ENCODE measurements at places on chromosomes 12 and 14. TPM values are rescaled to one million over a fixed set of nuclear protein-coding genes. Genes with fewer than 3 reads are reported as not detected.

GRCh38 chr14:22920697-22921096 lies 1.7 kb upstream of the RBM23 start:
- DNase-seq, result no peak
- H3K4me1 ChIP-seq, result peaks cover 19% of the 10 kb centered on the region
- H3K4me3 ChIP-seq, result no peak overlapping the region
- H3K36me3 ChIP-seq, result peaks cover 47% of the 10 kb centered on the region
- H3K27ac ChIP-seq, result no peak overlapping the region

Gene FGF6
- not detected for polyA plus RNA-seq

Gene KNTC1
- 34.0 TPM for polyA plus RNA-seq

GRCh38 chr12:132827763-132828703 lies 636 bp downstream of the GOLGA3 start:
- H3K4me1 ChIP-seq, result peaks cover 16% of the 10 kb centered on the region
- no peaks in the 10 kb centered on the region for H3K27me3 ChIP-seq
- peak overlapping the region; percentile 71 for H3K27ac ChIP-seq
- no peak for DNase-seq

GRCh38 chr14:74491956-74492775 lies 939 bp downstream of the NPC2 start:
- H3K27ac ChIP-seq, result no peak overlapping the region
- H3K4me3 ChIP-seq, result peak overlapping the region; percentile 72
- DNase-seq, result no peak
- H3K36me3 ChIP-seq, result no peaks in the 10 kb centered on the region
- peaks cover 20% of the 10 kb centered on the region for H3K4me1 ChIP-seq
- H3K27me3 ChIP-seq, result peaks cover 15% of the 10 kb centered on the region

DNA sequence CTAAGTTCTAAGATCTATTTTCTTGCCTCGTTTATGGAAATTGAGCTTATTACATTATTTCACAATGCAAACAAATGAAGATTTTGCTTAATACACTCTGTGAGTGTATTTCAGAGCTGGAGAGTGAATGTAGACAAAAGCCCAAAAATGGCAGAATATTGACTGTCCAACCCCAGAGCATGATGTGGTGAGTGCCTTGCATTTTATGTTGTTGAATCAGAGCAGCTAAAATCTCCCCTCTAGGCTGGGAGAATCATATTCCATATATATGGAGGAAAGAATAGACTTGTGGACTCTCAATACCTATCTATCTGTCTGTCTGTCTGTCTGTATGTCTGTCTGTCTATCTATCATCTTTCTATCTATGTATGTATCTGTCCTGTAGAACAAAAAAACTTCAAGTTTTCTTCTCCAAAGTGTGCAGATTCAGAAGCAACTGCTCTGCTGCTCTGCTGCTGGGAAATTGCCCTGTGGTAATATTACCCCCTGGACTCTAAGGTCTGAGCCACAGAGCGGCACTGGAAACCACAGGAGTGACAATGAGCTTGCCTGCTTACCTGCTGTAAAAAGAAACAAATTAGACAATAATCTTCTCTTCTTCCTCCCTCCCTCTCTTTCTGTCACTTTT lies 209.4 kb upstream of the PRICKLE1 start:
- no peaks in the 10 kb centered on the region for H3K4me1 ChIP-seq
- H3K27ac ChIP-seq, result no peak overlapping the region
- no peak for DNase-seq
- H3K36me3 ChIP-seq, result no peaks in the 10 kb centered on the region
- no peaks in the 10 kb centered on the region for H3K27me3 ChIP-seq

Gene CARMIL3
- 0.89 TPM for polyA plus RNA-seq

Gene SCN8A
- 0.21 TPM for polyA plus RNA-seq

DNA sequence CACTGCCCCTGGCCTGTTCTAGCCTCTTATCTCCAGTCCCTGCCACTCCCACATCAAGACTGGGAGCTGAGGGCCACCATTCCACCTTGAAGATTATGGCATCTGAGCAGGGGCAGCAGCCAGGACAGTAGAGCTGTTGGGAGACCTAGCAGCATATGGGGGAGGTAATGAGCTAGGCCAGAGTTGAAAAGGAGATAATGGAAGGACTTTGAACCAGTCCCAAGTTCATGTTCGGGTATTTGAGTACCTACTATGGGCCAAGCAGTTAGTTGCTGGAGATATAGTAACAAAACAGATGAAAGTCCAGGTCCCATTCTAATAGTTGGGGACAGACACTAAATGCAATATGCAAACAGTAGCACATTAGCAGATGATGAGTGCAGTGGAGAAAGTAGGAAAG lies 151.5 kb downstream of the PLXNC1 start:
- no peaks in the 10 kb centered on the region for H3K27me3 ChIP-seq
- no peak overlapping the region for H3K27ac ChIP-seq
- no peak overlapping the region for H3K4me3 ChIP-seq
- no peak for DNase-seq
- H3K36me3 ChIP-seq, result peaks cover 29% of the 10 kb centered on the region
- H3K4me1 ChIP-seq, result no peaks in the 10 kb centered on the region

GRCh38 chr12:57469296-57470164 lies 9.9 kb downstream of the GLI1 start:
- no peak overlapping the region for H3K27ac ChIP-seq
- peaks cover 62% of the 10 kb centered on the region for H3K36me3 ChIP-seq
- no peak for DNase-seq

DNA sequence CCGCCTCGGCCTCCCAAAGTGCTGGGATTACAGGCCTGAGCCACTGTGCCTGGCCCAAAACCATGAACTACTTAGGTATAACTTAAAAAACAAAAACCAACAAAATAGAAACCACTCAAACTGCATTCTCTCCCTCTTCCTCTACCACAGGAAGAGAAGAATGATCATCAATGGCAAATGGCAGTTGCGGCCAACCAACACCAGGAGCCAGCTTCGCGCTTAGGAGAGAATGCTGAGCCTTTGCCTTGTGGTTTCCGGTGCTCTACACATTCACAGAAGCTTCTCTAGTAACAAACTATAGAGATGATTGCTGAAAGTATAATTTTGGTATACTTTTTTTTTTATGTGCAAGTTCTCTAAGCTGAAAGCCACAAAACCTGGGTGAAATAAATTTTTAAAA lies 17.1 kb downstream of the CATSPERB start:
- no peak overlapping the region for H3K27ac ChIP-seq
- H3K27me3 ChIP-seq, result no peaks in the 10 kb centered on the region
- no peak overlapping the region for H3K4me3 ChIP-seq
- H3K36me3 ChIP-seq, result no peaks in the 10 kb centered on the region

Gene MAPKAPK5
- polyA plus RNA-seq, result 18.3 TPM

GRCh38 chr12:46965880-46966279 lies 113.5 kb upstream of the PCED1B start:
- H3K4me3 ChIP-seq, result no peak overlapping the region
- no peak overlapping the region for H3K27ac ChIP-seq
- no peaks in the 10 kb centered on the region for H3K36me3 ChIP-seq
- no peaks in the 10 kb centered on the region for H3K27me3 ChIP-seq
- no peak for DNase-seq

DNA sequence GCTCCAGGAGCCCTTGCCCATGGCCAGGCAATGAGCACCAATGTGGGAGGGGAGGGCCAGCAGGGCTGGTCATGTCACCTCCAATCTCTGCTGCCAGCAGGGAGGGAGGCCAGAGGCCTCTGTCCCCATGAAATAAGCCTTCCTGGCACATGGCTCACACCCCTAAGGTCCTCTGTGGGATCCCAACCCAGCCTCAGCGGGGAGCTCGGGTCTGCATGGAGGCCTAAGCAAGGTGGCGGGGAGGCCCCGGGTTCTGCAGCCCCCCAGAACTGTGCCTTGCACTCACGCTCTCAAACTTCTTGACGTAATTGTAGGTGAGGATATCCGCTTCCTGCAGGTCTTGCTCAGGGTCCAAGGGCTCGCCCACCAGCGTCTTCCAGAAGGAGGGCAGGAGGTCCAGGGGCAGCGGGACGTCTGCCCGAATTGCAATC lies 41.7 kb downstream of the TRAFD1 start:
- H3K4me1 ChIP-seq, result no peaks in the 10 kb centered on the region
- no peak overlapping the region for H3K4me3 ChIP-seq
- no peaks in the 10 kb centered on the region for H3K27me3 ChIP-seq
- peaks cover 32% of the 10 kb centered on the region for H3K36me3 ChIP-seq
- DNase-seq, result no peak
- H3K27ac ChIP-seq, result no peak overlapping the region

- no peaks in the 10 kb centered on the region for H3K27me3 ChIP-seq
- no peak for DNase-seq
- no peaks in the 10 kb centered on the region for H3K4me1 ChIP-seq
- no peak overlapping the region for H3K4me3 ChIP-seq
Observed at GRCh38 chr14:24840204-24840893, 206.4 kb upstream of the GZMB start.

DNA sequence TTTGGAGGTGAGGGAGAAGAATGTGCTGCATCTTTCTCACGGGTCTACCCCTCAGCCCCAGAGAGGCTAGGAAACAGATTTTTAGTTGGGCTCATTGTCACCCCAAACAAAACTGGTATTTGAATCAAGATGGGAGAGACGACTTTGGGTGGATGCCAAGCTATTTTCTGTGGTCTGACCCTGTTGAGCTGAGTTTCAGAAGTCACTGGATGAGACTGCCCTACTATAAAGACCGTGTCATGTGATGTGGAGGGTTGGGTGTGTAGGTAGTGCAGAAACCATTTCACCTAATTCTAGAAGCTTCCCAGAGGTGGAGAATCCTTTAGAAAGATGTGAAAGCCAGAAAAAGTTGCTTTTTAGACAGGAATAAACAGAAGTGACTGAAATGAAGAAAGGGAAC lies 60.2 kb downstream of the IFT43 start:
- no peaks in the 10 kb centered on the region for H3K36me3 ChIP-seq
- no peaks in the 10 kb centered on the region for H3K27me3 ChIP-seq
- no peaks in the 10 kb centered on the region for H3K4me1 ChIP-seq
- no peak overlapping the region for H3K4me3 ChIP-seq
- no peak overlapping the region for H3K27ac ChIP-seq

DNA sequence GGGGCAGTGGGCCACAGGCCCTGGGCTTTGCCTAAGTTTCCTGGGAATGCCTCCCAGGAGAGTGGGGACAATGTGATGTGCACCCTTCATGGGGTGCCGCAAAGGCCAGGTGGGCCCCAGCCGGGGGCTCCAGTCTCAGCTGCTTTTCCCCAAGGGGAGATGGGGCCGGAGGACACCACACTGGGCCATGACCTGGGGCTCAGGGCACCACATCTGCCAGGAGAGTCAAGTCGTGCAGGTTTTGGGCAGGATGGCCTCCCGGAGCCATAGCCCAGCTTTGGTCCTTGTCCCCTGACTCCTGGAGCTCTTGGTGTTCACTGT lies 12.2 kb downstream of the HIP1R start:
- H3K27me3 ChIP-seq, result no peaks in the 10 kb centered on the region
- no peak for DNase-seq
- no peak overlapping the region for H3K4me3 ChIP-seq

GRCh38 chr12:130879212-130879686 lies 7.4 kb downstream of the RAN start:
- peaks cover 17% of the 10 kb centered on the region for H3K36me3 ChIP-seq
- no peak for DNase-seq
- no peaks in the 10 kb centered on the region for H3K27me3 ChIP-seq
- H3K27ac ChIP-seq, result no peak overlapping the region
- H3K4me1 ChIP-seq, result peaks cover 7% of the 10 kb centered on the region

Gene MAGOHB
- 38.4 TPM for polyA plus RNA-seq

GRCh38 chr12:47835831-47836155 lies 16.1 kb upstream of the HDAC7 start:
- no peak for DNase-seq
- H3K36me3 ChIP-seq, result no peaks in the 10 kb centered on the region
- no peak overlapping the region for H3K4me3 ChIP-seq
- peaks cover 80% of the 10 kb centered on the region for H3K4me1 ChIP-seq
